ENCODE measurements at places on chromosomes 3 and 15.
A peak's percentile ranks its signal among the peaks of the same experiment; 100 is the strongest.

DNA sequence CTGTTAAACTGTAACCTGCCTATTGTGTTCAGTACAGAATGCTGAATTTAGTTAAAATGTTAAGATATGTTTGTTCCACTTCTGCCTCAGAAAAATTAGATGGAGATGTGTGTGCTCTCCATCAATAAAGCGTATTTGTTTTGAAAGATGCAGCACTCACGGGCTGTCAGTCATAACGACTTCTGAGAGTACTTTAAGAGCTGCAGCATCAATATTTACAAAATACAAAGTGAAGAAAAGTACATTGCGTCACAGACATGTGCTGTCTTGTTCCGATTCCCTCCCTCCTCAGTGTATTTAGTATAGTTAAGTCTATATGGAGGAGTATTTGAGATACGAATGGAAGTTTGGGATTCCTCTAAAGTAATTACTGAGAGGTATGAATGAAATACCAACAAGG lies 166.6 kb downstream of the BBX start:
- no peak for DNase-seq

GRCh38 chr15:43151688-43152087 lies 18.3 kb downstream of the TMEM62 start:
- DNase-seq = no peak

- no peak for DNase-seq
Observed at GRCh38 chr3:14297305-14297704, 105.1 kb upstream of the SLC6A6 start.

- DNase-seq = no peak
Observed at GRCh38 chr15:53559364-53560277, 199.8 kb downstream of the WDR72 start.

- DNase-seq = no peak
Observed at GRCh38 chr3:46634856-46635255, 22.5 kb downstream of the FAM240A start.

GRCh38 chr3:45132568-45133211 lies 13.5 kb downstream of the CDCP1 start:
- no peak for DNase-seq

DNA sequence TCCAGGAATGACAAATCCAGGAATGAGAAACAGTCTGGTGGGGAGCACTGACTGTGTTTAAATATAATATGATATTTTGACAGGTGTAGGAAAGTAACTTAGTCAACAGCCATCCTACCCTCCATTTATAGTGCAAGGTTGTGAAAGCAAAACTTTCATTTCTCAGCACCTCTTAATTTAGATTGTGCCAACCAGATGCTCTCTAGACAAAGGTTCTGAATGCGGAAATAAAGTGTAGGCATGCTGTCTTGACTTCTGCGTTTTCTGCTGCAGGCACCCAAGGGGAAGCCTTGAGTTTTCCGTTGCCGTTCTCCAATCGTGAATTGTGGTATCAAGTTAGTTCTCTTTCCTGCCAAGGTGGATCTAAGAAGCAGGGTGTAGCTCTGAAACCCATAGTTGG lies 261.9 kb upstream of the SUCLG2 start:
- no peak for DNase-seq

DNA sequence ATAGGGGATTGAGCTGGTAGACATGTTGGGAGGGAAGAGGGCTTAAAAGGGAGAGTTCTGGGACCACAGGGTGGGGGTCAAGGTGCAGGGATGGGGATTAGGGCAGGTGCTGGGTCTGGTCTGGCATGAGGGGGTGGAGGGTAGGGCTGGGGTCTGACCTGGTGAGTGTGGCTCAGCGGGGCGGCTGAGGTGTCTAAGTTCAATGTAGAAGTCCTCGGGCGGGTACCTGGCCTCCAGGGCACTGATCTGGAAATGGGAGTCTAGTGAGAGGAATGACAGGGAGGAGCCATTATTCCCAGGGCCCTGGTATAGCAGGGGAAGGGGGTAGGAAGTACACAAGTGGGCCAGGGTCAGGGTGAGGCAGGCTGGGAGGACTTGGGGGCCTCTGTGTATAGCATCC lies 39.6 kb downstream of the RAB11A start:
- DNase-seq = no peak

DNA sequence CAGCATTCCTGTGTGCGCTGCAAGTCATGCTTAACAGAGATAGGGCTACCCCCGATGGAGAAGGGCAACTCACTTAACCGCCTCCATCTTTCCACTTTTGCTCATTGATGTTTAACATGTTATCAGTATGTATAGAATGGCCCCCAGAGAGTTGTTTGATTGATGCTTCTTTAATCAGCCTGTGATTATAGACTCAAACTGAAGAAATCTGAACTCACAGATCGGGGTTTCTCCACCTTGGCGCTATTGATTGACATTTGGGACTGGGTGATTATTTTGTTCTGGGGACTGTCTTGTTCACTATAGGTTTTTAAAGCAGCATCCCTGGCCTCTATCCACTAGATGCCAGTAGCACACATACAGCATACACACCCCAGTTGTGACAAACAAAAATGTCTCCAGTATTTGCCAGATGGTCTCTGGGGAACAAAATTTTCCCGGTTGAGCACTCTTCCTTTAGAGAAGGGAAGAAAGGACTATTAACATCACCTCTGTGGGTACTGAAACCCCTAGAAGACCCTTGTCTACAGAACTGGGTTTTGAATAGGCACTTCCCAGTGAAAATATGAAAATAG lies 54.4 kb downstream of the LARS2 start:
- no peak for DNase-seq

DNA sequence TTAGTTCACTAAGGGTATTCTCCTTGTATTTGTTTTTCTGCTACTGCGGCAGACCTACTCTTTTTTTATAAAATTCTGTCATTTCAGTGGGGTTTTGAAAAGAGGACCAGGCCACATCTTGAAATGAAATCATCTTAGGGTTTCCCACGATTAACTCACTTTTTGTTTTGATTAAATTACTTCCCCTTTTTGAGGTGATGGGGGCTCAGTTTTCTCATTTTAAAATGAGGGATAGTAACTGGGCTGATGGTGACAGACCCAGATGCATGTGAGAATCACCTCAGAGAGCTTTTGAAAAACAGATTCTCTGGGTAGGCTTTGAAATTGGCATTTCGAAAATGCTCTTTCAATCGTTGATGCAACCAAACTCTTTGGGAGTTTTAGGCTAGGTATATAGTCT lies 24.2 kb downstream of the UBE2Q2 start:
- DNase-seq = no peak

DNA sequence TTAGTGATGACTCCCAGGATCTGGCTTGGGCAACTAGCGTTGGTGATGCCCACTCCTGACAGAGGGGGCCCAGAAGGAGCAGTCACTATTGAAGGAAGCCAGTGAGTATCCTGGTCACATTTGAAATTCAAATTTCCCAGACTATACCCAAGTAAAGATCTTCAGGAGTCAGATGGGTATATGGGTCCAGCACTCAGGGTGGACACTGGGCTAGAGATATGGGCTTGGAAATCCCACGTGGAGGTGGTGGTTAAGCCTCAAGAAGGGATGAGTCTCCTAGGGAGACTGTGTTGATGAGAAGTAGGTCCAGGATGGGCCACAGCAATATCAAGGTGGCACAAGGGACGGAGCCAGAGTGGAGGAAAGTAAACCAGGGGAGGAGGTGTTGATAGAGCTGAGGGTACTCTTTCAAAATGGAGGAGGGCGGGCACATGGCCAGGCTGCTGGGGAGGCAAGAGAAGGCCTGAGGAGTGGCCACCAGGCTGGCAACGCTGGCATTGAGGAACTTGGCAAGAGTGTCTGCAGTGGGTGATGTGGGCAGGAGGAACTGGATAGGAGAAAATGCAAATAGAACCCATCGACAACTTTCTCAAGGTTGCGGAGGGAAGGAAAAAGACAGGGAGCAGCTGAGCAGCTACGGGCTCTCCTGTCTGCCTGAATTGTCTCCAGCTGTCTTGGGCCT lies 3.7 kb upstream of the SLCO2A1 start:
- DNase-seq = no peak

DNA sequence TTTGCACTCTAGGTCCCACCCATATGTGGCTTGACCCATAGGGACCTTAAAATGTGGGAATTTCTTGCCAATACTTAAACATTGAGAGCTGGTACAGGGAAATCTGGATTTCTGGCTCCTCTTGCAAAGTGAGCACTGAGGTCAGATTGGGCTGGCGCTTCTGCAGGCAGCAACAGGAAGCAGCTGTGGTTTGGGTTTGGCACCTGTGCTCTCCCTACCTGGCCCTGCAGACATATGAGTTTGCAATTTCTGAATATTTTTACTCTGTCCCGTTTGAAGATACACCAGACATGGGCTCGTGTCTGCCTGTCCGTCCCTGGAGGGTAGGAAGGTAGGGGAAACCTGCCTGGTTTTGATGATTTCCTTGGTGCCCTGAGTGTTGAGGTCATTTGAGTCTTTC lies 74.8 kb upstream of the SEC13 start:
- no peak for DNase-seq

- DNase-seq = no peak
Observed at GRCh38 chr3:187845826-187846225, 100.6 kb upstream of the BCL6 start.

- no peak for DNase-seq
Observed at GRCh38 chr15:68042156-68042854, 11.8 kb upstream of the PIAS1 start.

DNA sequence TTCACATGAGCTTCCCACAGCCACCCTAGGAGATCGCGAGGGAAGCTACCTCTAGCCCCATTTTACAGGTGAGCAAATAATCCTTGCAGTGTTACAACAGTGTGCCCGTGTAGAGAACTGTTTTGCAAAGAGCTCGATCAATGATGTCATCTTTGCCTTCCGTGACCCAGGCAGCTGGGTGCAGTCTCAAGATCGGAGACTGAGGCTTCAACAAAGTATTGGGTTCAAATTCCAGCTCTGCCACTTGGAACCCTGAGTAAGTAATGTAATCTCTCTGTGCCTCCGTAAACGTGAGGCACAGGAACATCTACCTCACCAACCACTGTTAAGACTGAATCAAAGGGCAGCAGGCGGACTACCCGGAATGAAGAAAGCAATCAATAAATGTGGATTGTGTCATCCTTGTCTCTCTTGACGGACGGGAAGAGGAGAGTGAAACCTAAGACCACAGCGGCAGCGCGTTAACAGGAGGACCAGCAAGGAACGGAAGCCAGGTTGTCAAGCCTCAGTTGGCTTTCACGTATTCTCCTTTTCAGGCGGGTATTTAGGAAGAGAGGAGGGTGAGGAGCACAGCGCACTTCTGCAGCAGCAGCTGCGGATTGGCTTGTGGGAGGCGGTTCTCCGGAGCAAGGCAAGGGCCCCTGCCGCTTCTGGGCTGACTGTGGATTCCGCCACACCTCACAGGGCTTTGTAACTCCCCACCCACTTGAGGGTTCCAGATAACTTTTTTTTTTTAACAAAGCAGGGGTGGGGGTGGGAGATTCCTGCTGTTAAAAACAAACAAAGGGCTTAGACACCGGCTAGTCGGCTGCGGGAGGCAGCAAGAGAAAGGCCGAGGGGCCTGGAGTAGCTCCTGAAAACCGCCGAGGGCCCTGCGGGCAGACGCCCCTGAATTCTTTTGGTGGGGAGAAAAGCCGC lies 1.5 kb upstream of the SMAD3 start:
- peak; percentile 39 for DNase-seq

GRCh38 chr15:38129531-38130204 lies 123.0 kb upstream of the SPRED1 start:
- no peak for DNase-seq

- no peak for DNase-seq
Observed at GRCh38 chr3:10457560-10457959, 47.8 kb downstream of the ATP2B2 start.

GRCh38 chr15:92687746-92688145 lies 32.2 kb upstream of the FAM174B start:
- DNase-seq = no peak

- no peak for DNase-seq
Observed at GRCh38 chr3:130967281-130967680, 59.3 kb downstream of the ASTE1 start.

GRCh38 chr3:167251678-167252077 lies 128.4 kb downstream of the ZBBX start:
- DNase-seq = no peak

DNA sequence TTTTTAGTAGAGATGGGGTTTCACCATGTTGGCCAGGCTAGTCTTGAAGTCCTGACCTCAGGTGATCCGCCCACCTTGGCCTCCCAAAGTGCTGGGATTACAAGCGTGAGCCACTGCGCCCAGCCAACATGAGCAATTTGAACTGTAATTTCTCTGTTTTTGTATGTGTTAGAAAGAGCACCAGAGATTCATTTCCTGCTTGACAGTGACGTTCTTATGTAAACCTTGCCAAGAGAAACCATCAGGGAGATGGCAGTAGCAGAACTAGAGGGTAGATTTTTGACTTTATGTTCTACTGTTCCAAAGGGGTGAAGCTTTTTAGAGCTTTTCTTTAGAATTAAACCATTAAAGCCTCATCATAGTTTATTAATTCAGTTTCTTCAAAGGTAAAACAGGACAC lies 148.1 kb upstream of the UMPS start:
- no peak for DNase-seq

DNA sequence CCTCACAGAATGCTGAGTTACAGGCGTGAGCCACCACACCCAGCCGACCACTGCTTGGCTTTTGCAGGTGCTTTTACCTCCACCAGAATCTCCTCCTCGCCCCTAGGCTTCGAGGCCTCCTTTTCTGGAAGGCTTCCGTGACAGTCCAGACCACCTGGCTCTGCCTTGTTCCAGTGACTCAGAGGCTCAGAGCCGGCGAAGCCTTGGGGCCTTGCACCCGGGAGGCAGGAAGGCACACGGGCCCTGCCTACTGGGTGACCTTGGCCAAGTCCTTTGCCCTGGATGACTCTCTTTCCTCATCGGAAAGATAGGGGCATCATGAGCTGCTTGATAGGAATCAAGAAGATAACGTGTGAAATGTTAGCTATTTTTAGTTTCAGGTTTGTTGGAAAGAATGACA lies 31.3 kb upstream of the FURIN start:
- no peak for DNase-seq

DNA sequence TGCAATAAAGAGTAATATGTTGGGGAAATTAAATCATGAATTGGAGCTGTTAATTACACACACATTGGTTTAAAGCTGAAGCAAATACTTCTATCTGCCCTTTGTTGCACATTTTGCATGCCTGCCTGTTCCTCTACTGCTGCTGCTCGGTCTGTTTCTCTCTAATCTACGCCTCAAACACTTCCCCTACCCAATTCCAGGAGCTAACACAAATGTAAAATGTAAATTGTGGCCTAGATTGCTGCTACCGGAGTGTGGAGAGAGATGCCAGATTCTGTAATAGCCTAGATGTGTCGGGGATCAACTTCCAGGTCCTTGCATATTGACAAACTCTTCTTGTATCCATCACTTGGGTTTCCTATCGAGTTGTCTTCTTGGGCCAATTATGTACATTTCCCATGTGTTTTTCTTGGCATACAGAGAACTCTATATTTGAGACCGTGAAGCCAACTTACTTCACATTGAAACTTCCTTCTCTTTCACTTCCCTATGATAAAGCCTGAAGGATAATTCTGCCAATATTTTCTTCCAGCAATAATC lies 450.4 kb upstream of the NR2F2 start:
- DNase-seq = no peak

- no peak for DNase-seq
Observed at GRCh38 chr3:59809710-59810444, 760.1 kb upstream of the CFAP20DC start.

- DNase-seq = no peak
Observed at GRCh38 chr15:101461097-101461496, 28.4 kb downstream of the PCSK6 start.
